Esophagus squamous epithelium (tissue), 5 donors: ENCODE measurements at places on chromosomes 16 and 17.

DNA sequence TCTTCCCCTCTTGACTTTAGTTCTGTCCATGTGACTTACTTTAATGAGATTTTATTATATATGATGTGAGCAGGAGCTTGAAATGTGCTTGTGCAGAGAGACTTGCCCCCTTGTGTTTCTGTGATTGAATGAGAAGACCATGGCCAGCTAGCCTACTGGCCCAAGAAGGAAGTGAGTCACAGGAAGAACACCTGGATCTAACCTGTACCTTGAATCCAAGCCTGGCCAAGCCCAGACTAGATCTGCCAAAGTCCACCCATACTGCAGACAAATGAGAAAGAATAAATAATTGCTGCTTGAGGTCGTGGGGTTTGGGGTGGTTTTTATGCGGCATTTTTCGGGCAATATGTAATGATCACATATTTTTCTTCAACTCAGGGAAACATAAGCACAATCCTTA lies 9.6 kb downstream of the ABCA10 start:
- DNase-seq, result no peak

- DNase-seq, result no peak
Observed at GRCh38 chr16:68227183-68227793, 8.6 kb downstream of the ESRP2 start.

DNA sequence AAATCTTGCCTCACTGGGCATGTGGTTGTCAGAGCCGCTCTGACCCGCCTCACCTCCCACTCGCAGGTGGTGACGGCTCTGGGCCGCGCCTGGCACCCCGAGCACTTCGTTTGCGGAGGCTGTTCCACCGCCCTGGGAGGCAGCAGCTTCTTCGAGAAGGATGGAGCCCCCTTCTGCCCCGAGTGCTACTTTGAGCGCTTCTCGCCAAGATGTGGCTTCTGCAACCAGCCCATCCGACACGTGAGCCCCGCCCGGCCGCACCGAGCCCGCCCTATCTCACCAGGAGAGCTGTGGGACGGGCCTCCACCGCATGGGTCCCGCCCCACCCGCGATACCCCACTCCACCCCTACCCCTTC lies 4.0 kb downstream of the TGFB1I1 start:
- DNase-seq, result no peak

GRCh38 chr17:17181666-17182597 lies 24.2 kb downstream of the PLD6 start:
- no peak for DNase-seq

GRCh38 chr17:68302066-68302564 lies 10.8 kb downstream of the ARSG start:
- DNase-seq, result no peak

GRCh38 chr17:54694287-54694887 lies 206.3 kb upstream of the TOM1L1 start:
- no peak for DNase-seq

DNA sequence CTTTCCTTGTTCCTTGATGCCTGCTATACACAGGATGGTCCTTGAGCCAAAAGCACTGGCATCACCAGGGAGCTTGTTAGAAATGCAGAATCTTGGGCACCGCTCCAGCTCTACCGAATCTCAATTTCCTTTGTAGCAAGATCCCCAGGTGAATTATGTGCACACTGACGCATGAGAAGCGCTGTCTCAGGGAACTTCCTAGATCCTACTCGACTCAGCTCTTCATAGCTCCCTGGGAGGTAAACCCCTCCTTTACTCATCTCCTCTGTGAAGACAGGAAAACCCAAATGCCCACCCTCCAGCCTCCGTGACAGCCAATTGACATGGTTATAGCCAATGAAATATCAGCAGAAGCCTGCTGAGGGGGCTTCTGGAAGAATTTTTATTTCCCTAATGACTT lies 4.1 kb downstream of the USP31 start:
- DNase-seq, result no peak

DNA sequence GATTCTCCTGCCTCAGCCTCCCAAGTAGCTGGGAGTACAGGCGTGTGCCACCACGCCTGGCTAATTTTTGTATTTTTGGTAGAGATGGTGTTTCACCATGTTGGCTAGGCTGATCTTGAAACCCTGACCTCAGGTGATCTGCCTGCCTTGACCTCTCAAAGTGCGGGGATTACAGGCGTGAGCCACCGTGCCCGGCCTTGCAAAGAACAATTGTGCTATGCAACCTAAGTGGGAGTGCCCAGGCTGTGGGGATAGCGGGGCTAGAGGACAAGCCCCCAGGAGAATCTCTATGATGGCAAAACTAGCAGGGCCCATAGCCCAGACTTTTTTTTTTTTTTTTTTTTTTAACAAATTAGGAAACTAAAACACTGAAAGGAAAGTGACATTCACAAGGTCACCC lies 2.0 kb upstream of the GPR179 start:
- DNase-seq, result no peak

- DNase-seq, result no peak
Observed at GRCh38 chr17:83196366-83196765, 117.0 kb downstream of the METRNL start.
